Endothelial cell (in vitro differentiated cells): ENCODE measurements at places on chromosomes 12 and 14.

DNA sequence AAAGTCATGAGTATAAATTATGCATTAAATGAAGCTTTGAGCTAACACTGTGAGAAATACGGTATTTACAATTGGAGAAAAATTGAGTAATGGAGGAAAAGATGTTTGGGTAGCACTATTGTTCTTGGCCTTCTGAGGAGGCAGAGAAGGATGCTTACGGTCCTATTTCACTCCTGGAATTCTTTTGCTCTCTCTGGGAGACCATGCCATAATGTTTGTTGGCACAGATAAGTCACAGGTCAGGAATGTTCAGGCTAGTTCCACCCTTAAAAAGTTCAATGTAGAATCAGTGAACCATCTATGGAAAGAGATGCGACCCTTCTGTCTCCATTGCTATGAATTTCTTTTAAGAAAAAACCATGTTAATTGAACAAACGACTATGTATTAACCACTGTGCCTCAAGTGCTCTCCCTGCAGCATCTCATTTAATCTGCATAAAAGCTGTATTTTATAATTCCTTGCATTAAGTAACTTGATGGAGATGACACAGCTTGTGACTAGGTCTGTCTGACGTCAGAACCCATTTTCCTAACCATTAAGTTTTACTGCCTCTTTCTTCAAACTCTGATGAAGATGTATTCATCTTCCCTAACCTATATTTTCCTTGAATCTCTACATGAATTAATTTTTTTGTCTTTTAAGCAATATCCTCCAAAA lies 9.5 kb downstream of the BATF start:
- no peak for DNase-seq

- DNase-seq: no peak
Measured at GRCh38 chr14:102442241-102443211, 67.0 kb downstream of the ANKRD9 start.

DNA sequence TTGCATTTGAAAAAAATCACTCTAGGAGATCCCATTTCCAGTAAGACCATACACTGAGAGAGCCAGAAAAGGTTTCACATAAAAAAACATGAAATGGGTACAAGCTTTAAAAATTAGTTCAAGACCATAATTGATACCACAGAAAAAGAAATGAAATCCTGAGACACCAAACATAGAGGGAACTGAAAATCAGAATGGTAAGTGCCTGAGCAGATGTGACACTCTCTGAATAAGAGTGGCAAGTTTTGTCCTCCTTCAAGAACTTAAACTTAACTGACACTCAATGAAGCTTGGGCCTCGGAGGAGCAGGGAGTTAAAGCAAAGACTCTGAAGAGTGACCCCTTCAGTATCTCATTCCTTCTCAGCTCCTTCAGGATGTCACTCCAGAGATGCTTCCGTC lies 23.2 kb upstream of the PTGDR start:
- DNase-seq: no peak

- DNase-seq: no peak
Measured at GRCh38 chr14:103052407-103052806, 4.9 kb downstream of the CDC42BPB start.

GRCh38 chr12:107368586-107368985 lies 275.2 kb upstream of the CRY1 start:
- DNase-seq: no peak

GRCh38 chr12:66044731-66045130 lies 85.8 kb downstream of the LLPH start:
- no peak for DNase-seq

DNA sequence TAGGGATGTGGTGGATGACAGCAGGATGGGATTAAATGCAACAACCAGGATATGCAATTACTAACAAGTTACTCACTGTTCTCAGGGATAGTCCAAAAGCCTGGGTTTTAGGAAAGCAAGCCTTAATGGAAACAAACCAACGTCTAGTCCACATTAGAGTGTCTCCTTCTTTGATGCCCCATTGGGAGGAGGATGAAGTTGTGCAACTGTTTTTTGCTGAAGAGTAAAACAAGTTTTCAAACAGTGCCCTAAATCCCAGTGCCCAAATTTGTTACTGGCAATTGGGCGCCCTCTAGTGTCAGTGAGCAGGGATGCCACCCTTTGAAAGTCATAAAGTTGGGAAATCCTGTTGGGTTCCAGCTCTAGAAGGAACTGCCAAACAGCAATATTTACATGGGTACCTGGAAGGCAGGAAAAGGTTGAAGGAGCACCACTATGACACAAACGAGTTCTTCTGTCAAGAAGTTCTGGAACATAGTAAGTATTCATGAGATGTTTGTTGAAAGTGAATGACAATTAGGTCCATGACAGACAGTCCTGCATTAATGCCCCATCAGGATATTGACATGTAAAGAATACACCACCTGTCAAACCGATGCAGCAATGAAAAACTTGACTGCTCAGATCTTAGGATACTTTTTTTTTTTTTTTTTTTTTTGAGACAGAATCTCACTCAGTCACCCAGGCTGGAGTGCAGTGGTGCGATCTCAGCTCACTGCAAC lies 11.1 kb upstream of the DPF3 start:
- peak; percentile 60 for DNase-seq

- no peak for DNase-seq
Measured at GRCh38 chr14:23573384-23574015, 5.1 kb downstream of the JPH4 start.

DNA sequence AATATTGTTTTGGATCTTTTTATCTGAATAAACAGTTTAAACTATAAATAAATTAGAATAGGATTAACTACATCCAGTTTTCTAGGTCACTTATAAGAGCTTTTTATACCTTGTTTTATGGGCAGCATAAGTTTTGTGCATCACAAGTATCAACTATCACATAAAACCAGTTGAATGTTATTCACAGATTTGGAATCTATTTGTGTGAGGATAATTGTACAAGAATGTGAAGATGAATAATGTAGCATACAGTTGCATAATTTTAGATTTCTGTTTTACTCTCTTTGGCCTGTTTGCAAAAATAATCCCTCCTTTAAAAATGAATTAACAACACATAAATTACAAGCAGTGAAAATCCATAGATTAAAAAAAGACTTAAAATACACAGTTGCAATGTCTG lies 88.8 kb downstream of the SCFD1 start:
- DNase-seq: no peak

GRCh38 chr12:27517961-27518665 lies 5.9 kb upstream of the PPFIBP1 start:
- no peak for DNase-seq

- DNase-seq: no peak
Measured at GRCh38 chr12:124413401-124413800, 118.5 kb downstream of the RFLNA start.
